A549 treated with ZK216348 at 1 μM for 4 hours (cell line): ENCODE measurements at places on chromosomes 11 and 22. TPM values are rescaled to one million over a fixed set of nuclear protein-coding genes. Genes with fewer than 3 reads are reported as not detected.

Gene PANX3
- total RNA-seq, result not detected in 5 replicates

Gene CDPF1
- total RNA-seq, result 7.0 to 13.1 TPM (median 10.4 TPM) in 5 replicates

Gene CD6
- total RNA-seq, result 0.08 to 0.38 TPM (median 0.24 TPM) in 4 of 5 replicates, not detected in the other

Gene CEP126
- 2.8 to 3.8 TPM (median 3.4 TPM) in 5 replicates for total RNA-seq

Gene ADM2
- total RNA-seq, result 0.27 to 0.84 TPM (median 0.69 TPM) in 5 replicates

Gene TUB
- total RNA-seq, result 5.1 to 7.9 TPM (median 7.5 TPM) in 5 replicates

Gene DDTL
- 1.5 to 2.4 TPM (median 1.7 TPM) in 5 replicates for total RNA-seq

Gene TMEM258
- 198 to 277 TPM (median 228 TPM) in 5 replicates for total RNA-seq

Gene BLID
- total RNA-seq, result not detected in 5 replicates

Gene SESN3
- 0.05 to 0.23 TPM (median 0.07 TPM) in 5 replicates for total RNA-seq

Gene OR52I1
- not detected in 5 replicates for total RNA-seq
